D721Med (cell line): ENCODE measurements at places on chromosomes 12 and 14.

DNA sequence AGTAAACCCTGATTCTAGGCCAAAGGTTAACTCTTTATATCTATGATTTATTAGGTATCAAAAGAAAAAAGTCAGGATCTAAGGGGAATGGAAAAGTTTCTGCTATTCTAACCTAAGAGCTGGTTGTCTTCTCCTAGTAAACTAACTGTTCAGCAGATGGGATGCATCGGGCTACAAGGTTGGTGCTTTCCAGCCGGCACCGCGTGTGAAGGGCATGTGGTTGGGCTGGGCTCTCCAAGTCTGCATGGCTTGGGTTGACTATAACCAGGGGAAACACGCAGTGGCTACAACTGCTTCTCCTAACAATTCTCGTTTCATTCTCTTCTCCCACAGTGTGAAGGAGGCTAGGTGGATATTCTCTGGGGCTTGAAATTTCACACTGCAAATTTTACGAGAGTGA is 354.5 kb downstream of the APAF1 start:
- no peak for DNase-seq

GRCh38 chr14:31194661-31195060 is 12.9 kb downstream of the HECTD1 start:
- no peak for DNase-seq

DNA sequence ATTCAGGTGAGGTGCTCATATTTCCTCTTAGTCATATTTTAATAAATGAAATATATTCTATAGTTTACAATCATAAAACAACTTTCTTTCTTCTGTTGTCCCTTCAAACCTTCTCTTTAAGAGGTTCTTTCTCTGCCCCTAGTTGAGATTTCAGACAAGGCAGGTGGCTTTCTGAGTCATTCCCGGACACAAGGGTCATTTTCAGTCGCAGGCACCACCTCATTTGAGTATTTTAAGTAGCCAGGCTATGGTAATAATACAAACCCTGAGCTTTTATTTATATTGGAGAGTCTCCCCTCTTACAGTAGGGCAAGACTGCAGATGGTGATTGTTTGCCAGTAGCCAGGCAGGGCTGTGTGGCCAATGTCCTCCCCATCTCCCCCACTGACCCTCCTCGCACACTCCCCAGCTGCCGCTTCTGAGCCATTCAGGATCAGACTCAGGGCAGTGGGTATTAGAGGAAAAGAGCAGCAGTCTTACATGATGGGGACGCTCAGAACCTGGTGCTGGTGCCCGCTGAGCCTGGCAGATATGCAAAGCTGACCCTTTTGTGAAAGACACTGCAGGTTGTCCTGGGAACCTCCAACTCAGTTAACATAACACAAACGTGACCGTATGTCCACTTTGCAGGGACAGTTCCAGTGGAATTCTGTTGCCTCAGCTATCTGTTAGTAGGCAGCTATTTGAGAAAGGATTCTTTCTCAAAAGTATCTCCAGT is 101.1 kb upstream of the BCL2L14 start:
- no peak for DNase-seq

DNA sequence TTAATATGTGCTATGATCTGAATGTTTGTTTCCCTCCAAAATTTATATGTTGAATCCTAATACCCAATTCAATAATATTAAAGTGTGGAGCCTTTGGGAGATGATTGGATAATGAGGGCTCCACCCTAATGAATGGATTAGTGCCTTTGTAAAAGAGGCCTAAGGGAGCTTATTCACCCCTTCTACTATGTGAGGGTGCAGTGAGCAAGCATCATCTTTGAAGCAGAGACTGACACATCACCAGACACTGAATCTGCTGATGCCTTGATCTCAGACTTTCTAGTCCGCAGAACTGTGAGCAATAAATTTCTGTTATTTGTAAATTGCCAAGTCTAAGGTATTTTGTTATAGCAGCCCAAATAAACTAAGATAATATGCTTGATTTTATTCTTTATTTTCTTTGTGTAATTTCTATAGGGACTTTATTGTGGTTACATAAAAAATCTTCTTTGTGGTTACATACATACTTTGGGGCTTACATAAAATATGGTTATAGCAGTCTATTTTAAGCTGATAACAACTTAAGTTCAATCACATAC is 131.1 kb upstream of the SLC38A2 start:
- no peak for DNase-seq

- DNase-seq: no peak
Measured at GRCh38 chr14:70856851-70857495, 47.7 kb upstream of the MAP3K9 start.

- DNase-seq: peak; percentile 23
Measured at GRCh38 chr12:7460375-7461259, 16.7 kb upstream of the CD163L1 start.

GRCh38 chr12:66279123-66279712 is 23.1 kb upstream of the HELB start:
- DNase-seq: no peak

DNA sequence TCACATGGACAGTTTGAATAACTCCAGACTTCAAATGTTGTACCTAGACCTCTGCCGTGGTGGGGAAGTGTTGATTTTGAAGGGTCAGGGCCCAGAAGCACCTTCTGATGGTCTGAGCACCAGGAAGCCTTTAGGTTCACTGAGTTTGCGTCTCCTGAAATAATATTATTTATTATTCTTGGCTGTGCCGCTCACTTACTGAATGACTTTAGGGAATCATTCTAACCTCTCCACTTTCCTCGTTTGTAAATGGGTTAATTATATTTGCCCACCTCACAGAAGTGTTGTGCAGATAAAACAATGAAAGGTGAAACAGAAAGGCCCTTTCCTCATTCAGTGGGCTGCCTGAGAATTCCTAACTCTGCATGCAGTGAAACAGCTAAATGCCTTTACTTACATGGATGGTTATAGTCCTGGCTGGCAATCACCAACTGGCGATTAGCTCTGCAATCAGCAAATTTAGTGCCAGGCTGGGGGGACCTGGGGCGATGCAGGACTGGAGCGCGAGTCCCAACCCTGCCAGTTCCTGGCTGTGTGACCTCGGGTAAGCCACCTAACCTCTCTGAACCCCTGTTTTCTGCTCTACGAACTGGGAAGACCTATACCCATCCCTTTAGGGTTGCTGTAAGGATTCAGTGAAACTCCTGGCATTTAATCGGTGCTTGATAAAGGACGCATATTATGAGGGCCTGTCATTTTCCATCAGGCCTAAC is 57.5 kb downstream of the MAP1LC3B2 start:
- DNase-seq: no peak

DNA sequence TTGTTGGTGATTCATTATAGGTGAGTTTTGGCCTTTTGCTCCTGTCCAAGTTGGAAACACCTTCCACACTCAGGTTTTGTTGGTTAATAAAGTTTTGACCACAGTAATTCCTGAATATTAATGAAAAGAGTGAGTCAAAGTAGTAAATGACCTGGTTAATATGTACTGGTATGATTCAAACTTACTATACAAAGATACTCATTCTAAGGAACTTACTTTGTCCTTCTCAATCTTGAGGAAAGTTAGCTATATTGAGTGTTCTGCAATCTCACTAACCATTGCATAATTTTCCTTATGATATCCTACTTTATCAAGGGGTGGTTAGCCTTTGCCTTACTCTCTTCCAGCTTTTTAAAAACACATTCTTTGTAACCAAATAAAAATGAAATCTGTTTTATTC is 20.9 kb upstream of the HECTD1 start:
- DNase-seq: no peak

GRCh38 chr14:105767315-105767714 is 240.9 kb downstream of the TMEM121 start:
- DNase-seq: no peak

DNA sequence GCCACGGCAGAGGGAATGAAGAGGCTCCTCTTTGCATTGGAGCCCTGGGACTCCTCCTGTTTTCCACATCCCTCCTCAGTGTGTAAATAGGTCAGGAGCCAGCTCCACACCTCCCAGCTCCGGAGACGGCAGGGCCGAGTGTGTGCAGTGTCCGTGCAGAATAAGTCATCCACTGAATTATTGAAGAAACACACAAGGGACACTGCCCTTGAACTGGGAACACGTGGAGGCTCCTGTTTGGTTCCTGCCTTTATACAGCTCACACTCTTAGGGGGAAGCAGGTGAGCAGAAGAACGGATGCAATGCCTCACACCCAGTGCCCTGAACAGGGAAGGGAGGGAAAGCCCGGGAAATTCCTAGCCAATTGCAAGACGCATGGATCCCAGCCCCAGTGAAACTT is 10.4 kb upstream of the FZD10 start:
- DNase-seq: no peak

GRCh38 chr12:95326445-95326844 is 108.8 kb downstream of the VEZT start:
- DNase-seq: no peak

DNA sequence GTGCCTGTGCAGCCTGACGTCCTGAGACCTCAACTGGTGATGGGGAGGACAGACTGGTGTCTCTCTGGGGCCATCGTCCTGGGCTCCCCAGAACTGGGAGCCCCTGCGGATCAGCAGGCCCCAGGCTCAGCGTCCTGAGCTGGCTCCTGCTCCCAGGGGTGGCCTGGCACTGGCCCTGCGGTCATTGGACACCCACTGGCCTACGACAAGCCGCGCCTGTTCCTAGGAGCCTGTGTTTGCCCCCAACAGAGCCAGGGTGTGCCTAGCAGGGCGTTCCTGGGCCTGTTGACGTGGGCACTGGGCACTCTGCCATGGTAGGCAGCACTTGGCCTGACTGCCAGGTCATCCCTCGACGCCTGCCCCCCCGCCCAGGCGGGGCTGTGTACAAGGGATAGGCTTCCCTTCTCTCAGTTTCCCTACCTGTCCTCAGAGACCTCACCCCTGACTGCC is 8.4 kb downstream of the ADSS1 start:
- no peak for DNase-seq

DNA sequence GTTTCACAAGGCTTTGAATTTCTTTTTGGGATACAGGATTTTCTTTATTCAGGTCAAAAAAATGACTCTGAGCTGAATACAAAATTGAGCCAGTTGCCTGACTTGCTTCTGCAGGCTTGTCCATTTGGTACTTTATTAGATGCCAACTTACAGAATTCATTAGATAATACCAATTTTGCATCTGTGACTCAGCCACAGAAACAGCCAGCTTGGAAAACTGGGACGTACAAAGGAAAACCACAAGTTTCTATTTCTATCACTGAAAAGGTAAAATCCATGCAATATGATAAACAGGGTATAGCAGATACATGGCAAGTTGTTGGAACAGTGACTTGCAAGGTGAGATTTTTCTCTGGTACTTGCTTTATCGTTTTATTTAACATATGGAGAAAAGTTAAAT is 5.8 kb downstream of the AP5M1 start:
- no peak for DNase-seq

GRCh38 chr12:19833775-19834501 is 394.6 kb downstream of the AEBP2 start:
- DNase-seq: no peak

GRCh38 chr14:52342849-52343596 is 28.9 kb downstream of the PTGER2 start:
- DNase-seq: no peak

DNA sequence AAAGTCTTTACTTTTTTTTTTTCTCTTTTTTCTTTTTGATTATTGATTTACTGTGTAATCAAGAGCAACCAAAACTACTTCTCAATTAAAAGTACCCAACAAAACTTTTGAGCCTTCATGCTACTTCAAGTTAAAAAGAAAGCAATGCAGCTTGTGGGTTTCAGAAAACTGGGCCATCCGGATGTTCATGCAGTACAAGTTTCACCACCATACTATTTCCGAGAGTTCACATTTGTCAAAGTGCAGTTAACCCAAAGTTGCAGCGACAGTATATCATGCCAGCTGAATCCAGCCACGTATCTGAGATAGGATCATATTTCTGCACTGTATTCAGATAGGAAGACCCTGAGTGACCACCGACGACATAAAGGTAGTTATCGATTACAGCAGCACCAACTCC is 33.0 kb downstream of the KLHL28 start:
- no peak for DNase-seq

DNA sequence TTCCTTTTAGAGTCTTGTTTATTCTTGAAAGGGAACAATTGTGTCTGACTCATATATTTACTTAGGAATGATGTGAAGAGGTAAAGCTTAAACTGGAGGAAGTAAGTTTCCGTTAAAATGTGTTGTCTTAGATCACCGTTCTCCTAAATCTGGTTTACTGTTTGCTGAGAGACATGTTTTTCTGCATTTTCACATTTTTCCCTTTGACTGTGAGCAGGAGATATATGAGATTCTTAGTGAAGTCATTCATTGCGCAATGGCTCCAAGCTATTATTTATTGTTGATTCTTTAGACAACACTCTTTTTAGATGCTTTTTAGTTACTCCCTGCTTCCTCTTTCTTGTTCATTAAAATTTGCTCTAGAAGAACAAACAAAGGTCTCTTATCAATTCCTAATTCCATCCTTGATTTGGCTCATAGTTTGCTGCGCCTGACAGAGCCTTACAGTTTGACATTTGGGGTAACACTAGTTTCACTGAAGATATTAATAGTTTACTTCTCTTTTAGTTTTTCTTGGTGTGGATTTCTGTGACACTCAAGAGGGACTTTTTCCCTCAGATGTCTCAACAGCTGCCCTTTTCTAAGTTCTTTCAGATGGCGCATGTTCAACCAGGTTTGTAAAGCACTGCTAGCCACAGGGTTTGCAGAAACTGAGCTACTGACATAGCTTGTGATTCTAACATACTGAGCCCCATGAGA is 11.4 kb downstream of the CLECL1 start:
- DNase-seq: no peak

DNA sequence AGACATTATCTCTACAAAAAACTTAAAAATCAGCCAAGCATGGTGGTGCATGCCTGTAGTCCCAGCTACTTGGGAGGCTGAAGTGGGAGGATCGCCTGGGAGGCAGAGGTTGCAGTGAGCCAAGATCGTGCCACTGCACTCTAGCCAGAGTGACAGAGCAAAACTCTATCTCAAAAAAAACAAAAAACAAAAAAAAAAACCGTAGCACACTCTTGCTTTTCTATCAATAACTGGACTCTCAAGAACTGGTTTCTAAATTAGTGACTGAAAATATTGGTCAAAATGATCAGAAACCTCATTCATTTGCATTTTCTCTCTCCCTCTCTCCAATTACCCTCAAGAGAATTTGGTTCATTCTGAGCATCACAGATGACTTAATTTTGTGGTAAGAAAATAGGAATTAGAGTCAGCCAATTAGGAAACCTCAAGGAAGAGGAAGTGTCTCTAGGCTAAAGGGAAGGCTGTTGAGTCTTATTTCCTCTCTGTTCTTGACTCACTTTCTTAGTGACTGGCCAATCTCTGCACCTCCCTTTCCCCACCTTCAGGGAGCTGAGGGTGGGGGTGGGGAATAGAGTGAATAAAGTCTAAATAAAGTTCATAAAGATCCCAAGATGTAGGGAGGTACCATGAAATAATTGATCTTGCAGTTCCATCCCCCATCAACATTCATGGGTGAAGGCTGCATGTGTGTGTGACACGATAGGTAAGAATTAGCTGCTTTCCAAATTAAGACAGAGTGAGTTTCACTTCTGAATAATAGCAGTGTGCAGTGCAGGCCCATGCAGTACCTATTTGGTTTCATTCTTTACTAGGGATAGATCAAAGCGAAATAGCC is 6.8 kb upstream of the PSMA6 start:
- DNase-seq: no peak

- DNase-seq: no peak
Measured at GRCh38 chr14:61578745-61579144, 116.6 kb upstream of the HIF1A start.

GRCh38 chr14:26078561-26078960 is 519.3 kb downstream of the NOVA1 start:
- no peak for DNase-seq
